Sciatic nerve (tissue), 2 donors: ENCODE measurements at places on chromosomes 7 and 10.

GRCh38 chr10:104304356-104304745, 33.9 kb downstream of the ITPRIP start:
- DNase-seq: no peak

GRCh38 chr10:753530-753929, 64.1 kb upstream of the DIP2C start:
- no peak for DNase-seq

DNA sequence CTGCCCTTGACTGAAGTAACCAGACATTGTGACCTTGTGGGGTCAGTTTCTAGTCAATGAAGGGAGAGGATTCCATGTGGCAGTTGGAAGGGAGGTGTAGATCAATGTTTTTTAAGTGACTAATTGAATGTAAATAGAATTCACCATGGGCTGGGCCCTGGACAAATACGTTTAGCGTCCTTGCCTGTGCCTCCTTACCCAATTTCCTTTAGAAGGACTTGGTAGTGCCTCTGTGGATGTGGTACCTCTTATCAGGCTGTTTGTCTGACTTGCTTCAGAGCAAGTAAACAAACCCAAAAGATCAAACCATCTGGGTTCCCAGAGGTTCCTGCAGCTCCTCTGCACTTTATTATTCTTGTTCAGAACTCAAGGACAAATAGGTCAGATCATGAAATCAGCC, 4.3 kb upstream of the KAT6B start:
- no peak for DNase-seq

GRCh38 chr10:111086574-111086973, 9.7 kb downstream of the ADRA2A start:
- no peak for DNase-seq

DNA sequence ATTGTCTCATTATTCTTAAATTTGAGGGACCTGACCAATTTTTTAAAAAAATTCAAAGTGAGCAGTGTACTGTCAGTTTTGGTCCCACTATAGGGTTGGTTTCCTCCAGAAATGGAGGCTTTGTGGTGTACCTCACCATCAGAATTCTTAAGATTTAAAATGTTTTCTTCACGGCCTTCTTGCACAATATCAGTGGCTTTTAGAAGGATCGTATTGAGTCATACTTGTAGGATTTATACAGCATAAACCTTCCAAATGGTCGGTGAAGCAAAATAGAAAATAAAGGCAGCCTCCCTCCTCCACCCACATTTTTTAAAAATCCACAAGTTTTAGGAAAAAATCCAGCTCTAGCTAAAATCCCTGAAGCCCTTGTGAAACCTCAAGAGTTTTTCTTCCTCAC, 126.4 kb downstream of the RNLS start:
- no peak for DNase-seq

DNA sequence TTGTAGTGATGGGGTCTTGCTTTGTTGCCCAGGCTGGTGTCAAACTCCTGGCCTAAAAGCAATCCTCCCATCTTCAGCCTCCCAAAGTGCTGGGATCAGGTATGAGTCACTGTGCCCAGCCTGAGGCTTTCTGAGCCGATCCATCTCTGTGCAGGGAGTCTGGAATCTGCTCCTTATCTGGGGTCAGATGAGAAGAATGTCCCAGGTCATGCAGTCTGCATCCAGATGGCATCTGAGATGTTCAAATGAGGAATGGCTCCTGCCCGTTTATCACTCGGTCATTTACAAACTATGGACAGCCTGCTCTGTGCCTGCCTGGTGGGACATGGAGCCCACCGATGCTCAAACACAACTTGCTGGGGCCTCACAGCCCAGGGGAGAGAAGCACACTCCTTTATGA, 11.1 kb upstream of the SLC18A3 start:
- no peak for DNase-seq

GRCh38 chr10:53239873-53240272, 467.3 kb upstream of the MBL2 start:
- DNase-seq: no peak

DNA sequence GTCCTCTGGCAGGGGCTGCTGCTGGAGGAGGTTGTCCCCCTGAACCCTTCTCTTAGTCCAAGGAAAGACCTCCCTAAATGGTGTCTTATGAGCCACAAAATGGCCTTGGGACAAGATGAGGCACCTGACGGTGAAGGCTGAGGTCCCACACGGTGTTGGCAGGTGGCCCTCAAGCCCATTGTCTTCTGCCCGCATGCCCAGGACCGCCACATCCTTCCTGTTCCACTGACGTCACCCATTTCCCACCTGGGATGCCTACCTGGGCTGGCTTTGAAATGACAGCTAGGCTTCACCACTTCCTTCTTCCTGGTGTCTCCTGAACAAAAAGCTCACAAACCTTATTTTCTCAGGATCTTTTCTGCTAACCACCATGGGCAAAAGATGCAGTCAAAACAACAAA, 2.1 kb upstream of the DMBT1 start:
- DNase-seq: no peak

GRCh38 chr10:62707810-62708209, 96.7 kb upstream of the ADO start:
- no peak for DNase-seq

- no peak for DNase-seq
These were observed 346.0 kb downstream of the PHF14 start for GRCh38 chr7:11319491-11320274.

DNA sequence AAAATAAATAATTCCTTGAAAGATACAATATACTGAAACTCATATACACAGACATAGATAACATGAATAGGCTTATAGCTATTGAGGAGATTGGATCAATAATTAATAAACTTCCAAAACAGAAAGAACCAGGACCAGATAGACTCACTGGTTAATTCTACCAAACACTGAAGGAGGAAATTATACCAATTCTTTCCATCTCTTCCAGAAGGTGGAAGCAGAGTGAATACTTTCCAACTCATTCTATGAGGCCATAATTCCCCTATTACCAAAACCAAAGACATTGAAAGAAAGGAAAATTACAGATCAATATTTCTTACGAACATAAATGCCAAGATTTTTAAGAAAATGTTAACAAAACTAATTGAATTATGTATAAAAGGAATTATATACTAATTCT, 624.8 kb upstream of the LRRTM3 start:
- DNase-seq: no peak

GRCh38 chr10:33534416-33534815, 199.9 kb upstream of the NRP1 start:
- DNase-seq: no peak

DNA sequence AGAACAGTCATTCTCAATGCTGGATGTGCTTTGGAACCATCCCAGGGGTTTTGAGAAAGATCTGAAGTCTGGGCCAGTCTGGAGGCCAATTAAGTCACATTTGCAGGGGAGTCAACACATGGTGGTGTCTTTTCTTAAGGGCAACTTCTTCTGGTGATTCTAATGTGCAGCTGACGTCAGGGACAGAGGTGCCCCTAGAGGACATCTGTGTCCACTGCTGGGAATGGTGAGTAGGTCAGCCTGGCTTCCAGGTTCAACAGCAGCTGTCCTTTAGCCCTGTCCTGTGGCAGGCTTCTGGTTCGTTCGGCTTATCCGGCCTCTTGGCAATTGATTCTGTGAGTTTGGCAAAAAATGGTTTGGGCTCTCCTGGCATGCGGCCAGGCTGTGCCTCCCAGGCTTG, 269.7 kb upstream of the HABP2 start:
- DNase-seq: no peak

GRCh38 chr7:74332373-74333176, 43.4 kb downstream of the CLIP2 start:
- DNase-seq: no peak
